Fibroblast of lung (primary cell): ENCODE measurements at places on chromosomes 5 and 9. TPM values are rescaled to one million over a fixed set of nuclear protein-coding genes. Genes with fewer than 3 reads are reported as not detected.

SLC34A3 gene
- total RNA-seq = not detected in 2 replicates

- H3K4me3 ChIP-seq = no peak overlapping the region
- H3K36me3 ChIP-seq = peaks cover 5% of the 10 kb centered on the region
- no peak overlapping the region for H3K27ac ChIP-seq
- no peaks in the 10 kb centered on the region for H3K4me1 ChIP-seq
Observed at GRCh38 chr5:178221282-178221681, 11.3 kb downstream of the PHYKPL start.

- H3K4me1 ChIP-seq = peaks cover 2% of the 10 kb centered on the region
- no peaks in the 10 kb centered on the region for H3K27me3 ChIP-seq
- H3K27ac ChIP-seq = no peak overlapping the region
- no peak for DNase-seq
- no peaks in the 10 kb centered on the region for H3K36me3 ChIP-seq
Observed at GRCh38 chr5:62310426-62311143, 4.6 kb downstream of the KIF2A start.

DNA sequence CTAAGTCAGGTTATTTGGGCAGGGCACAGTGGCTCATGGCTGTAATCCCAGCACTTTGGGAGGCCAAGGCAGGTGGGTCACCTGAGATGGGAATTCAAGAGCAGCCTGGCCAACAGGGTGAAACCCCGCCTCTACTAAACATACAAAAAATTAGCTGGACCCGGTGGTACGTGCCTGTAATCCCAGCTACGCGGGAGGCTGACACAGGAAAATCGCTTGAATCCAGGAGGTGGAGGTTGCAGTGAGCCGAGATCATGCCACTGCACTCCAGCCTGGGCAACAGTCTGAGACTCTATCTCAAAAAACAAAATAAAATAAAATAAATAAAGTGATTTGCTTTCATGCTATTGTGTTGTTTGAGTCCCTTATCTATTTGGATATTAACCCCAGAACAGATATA is 8.2 kb upstream of the FBXW2 start:
- no peak overlapping the region for H3K27ac ChIP-seq
- H3K4me3 ChIP-seq = no peak overlapping the region
- H3K4me1 ChIP-seq = no peaks in the 10 kb centered on the region
- no peaks in the 10 kb centered on the region for H3K36me3 ChIP-seq
- H3K27me3 ChIP-seq = no peaks in the 10 kb centered on the region
- no peak for DNase-seq

DNA sequence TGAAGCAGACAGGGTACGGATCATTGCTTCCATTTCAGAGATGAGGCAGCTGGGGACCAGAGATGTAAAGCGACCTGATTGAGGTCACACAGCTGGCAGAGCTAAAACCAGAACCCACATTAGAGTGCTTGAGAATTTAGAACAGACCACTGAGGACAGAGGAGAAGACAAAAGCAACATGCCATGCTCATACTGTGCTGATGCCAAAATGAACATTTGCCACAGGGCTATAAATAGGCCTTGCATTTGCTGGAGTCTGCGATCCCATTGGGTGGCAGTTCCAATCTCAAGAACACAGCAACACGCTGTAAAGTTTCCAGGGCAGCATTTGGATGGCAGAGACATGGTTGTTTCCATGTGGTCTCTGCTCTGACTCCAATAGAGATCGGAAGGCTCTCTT is 222.4 kb upstream of the TBC1D2 start:
- no peaks in the 10 kb centered on the region for H3K36me3 ChIP-seq
- no peak overlapping the region for H3K27ac ChIP-seq
- no peak overlapping the region for H3K4me3 ChIP-seq
- H3K4me1 ChIP-seq = no peaks in the 10 kb centered on the region
- no peaks in the 10 kb centered on the region for H3K27me3 ChIP-seq
- no peak for DNase-seq

ATP6V1G1 gene
- 102 and 111 TPM in 2 replicates for total RNA-seq
